ENCODE measurements at places on chromosomes 11 and 22.

DNA sequence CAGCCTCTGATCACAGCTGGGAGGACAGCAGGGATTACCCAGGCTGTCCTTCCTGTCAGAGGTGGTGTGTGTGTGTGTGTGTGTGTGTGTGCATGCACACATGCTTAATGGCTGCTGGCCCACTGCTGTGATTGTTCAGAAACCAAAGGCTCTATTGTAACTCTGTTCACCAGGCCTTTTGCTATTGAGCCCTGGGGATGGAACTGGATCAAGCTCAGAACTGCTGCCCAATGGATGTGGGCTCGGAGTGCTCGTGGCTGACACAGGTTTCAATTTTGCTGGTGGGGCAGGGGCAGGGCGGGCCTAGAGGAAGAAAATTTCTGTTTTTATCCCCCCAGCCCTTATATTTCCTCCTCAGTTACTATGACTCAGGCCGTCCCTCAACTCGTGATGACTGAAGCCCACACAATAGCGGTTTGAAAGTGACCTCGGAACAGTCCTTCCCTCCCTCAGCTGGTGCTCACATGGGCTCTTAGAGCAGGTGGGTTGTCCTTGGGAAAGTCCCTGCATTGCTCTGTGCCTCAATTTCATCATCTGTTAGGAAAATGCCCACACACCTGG is 359.3 kb downstream of the TENM4 start:
- ATAC-seq: no peak

DNA sequence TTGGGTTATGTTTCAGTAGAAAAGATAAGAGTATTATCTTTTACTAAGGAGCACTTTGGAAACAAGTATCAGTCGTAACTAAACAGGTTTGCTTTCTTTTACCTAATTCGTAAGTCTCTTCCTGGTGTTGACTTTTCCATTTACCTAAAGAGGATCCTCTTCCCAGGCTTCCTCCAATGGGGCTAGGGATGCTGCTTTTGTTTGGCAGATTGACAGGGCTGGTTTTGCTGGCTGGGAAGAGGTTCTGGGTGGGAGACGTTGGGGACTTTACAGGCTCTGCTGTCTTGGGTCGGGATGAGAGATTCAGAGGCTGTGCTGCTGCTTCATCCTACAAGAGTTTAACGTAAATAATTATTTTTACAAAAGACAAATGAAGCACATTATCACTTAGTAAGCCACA is 306.7 kb downstream of the SOX6 start:
- ATAC-seq: no peak

DNA sequence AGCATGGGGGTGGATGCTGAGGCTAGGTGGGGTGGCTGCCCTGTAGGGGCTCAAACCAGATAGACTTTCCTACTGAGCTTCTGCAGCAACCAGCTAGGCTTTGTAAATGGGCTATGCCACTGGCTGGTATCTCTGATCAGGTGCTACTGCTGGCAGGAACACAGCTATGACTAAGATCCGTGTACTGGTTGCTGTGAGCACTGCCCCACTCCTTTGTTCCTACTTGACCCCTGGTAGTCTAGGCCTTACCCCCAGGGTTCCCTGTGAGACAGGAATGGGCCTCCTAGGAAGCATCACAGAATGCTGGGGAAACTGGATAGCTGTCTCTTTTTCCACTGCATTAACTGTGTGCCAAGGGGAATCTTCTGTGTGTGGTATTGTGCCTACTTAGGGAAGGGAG is 58.4 kb upstream of the GAB2 start:
- ATAC-seq: no peak

DNA sequence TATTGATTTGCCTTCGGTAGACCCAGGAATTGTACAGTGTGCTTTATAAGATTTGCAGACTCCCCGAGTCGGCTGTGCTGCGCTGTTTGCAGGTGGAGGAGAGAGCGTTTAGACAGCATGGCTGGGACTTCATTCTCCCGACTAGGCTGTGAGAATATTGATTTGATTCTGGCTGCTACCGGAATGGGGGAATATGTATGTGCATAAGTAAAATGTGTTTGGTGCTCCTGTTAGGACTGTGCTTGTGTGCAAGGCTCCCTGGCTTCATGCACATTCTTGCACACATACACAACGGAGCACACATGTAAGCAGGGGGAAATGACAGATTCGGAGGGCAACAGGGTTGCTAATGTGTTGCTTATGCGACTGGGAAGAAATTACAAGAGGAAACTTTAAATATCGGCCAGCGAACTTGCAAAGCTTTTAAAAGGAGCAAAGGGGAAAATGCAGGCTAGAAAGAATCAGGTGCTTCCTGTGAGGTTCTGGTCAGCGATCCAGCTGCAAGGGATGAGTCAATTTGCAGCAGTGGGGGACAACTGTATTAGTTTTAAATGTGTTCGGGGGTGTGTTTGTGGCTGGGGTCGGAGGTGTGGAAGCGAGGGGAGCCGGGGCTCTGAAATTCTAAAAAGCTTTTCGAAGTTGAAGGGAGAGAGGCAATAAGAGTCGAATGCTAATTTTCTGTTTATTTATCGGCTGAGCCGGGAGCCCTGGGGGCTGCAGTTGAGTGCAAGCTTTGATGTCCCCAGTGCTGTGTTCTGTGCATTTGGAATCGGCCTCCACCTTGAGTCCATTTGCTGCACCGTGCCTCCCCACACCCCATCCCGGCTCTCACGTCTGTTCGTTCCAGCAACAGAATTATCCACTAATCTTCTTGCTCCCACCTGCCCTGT is 731 bp downstream of the NTM start:
- ATAC-seq: no peak

- no peak for ATAC-seq
Observed at GRCh38 chr11:61472868-61473267, 35.7 kb upstream of the LRRC10B start.

GRCh38 chr11:44572884-44573283 is 7.4 kb downstream of the CD82 start:
- no peak for ATAC-seq

DNA sequence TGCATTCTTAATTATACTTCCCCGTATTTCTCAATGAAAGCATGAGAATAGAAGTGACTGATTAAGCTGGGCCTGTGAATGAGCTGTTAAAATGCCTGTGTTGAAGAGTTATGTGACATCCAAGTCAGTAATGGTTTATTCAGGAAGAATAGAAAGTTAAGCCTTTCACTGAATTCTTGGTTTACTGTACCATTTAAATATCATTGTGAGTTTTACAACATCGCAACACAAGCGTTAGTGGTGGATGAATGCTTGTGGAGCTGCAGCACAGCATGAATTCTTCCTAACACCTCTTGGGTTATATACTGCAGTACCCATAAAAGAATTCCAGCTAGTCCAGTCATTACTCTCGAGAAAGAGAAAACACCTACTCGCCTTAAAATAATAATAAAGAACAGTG is 257.8 kb downstream of the JRKL start:
- ATAC-seq: no peak

DNA sequence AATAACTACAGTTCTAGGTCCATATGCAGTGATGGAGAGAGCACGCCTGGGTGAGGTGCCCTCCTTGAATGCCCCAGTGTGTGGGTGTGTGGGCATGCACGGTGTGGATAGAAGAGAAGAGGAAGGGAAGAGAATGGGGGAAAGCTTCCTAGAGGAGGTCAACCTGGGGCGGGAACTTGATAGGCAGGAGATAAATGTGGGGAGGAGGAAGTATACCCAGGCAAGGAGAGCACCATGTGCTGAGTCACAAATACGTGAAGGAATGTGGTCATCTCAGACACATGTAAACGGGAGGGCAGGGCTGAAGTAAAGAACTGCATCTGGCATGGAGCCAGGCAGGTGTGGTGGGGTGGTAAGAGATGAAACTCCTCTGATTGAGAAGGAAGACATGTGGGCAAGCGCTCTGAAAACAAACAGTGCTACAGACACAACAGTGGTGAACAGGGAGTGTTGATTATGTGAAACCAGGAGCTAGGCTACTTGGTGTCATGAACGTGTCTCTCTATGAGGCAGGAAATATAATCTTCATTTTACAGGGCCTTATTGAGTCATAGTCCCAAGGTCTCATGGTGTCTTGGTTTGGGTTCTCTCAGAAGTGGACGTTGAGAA is 61.5 kb upstream of the EED start:
- ATAC-seq: no peak

- ATAC-seq: no peak
Observed at GRCh38 chr11:60966890-60967289, 4.6 kb upstream of the CD6 start.

- ATAC-seq: peak; percentile 75
Observed at GRCh38 chr11:94776351-94777321, 8.5 kb downstream of the AMOTL1 start.

- ATAC-seq: no peak
Observed at GRCh38 chr11:62423012-62423411, 4.2 kb downstream of the SCGB1A1 start.

- no peak for ATAC-seq
Observed at GRCh38 chr22:39238561-39238960, 6.2 kb downstream of the PDGFB start.

DNA sequence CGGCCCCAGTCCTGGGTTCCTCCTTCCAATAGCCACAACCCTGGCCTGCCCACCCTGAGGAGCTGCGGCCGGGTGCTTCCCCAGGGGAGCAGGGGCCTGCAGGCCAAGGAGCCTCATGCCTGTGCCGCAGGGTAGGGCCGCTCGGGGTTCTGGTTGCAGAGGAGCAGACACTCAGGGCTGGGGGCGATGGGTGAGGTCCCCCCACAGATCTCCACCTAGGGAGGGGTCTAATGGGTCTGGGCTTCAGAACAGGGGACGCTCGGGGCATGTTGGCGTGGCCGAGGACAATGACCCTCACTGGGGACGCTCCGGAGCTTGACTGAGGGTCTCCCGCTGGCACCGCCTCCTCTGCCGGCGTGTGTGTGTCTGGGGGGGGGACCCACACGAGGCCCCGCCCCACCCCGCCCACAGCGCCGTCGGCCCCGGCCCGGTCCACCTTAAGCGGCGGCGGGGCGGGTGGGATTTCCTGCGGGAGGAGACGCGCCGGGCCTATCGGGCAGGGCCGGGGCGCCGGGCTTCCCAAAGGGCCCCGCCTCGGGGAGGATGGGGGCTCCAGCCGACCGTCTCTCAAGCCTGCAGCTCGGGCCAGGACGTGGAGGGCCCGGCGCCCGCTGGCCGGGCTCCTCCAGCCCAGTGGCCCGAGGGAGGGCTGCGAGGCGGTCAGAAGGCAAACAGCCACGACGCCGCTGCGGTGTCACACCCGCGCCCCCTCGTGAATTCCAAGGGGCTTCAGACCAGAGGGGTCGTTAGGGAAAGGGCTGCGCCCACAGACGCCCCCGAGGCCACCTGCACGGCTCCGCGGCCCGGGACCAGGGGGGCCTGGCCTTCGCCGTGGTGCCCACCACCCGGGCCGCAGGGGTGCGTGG is 640 bp upstream of the ZDHHC8 start:
- ATAC-seq: peak; percentile 87

DNA sequence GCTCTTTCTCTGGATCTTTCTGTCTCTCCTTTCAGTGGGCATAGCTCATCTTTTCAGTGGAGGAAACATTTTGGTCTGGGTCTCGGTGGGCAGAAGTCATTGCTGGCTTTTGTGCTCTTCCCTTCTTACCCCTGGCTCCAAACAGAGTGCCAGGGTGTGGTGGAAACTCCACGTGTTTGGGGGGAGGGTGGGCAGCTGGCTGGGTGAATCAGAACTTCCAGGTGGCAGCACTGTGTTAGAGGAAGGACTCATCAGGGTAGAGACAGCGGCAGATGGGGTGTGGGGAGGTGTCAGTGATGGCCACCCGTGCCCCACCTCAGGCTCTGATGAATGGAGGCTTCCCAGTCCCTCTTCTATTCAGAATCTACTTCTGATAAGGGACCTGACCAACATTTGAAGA is 114.0 kb downstream of the GRIK4 start:
- ATAC-seq: no peak

- no peak for ATAC-seq
Observed at GRCh38 chr11:109584001-109584972, 162.3 kb downstream of the C11orf87 start.

DNA sequence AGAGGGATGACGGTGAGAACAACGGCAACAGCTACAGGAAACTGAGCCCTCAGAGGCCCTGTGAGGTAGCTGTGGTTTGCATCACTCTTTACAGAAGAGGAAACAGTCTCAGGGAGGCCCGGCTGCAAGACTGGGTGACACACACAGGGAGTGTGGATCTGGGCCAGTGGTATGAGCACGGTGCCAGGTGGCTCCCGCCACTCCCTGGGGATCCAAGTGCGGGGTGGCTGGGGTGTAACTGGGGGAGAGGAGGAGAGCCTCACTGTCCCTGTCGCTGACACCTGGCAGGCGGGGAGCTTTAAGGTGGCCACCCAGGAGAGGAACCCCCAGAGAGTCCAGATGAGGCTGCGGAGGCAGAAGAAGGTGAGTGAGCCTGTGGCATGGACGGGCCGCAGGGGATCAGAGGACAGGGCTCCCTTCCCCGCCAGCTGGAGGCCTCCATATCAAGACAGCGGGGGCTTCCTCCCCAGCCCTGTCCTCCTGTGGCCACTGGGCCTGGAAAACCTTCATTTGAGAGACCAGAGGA is 5.6 kb downstream of the RGL4 start:
- ATAC-seq: no peak

GRCh38 chr11:87432022-87432421 is 394.3 kb downstream of the TMEM135 start:
- ATAC-seq: no peak

DNA sequence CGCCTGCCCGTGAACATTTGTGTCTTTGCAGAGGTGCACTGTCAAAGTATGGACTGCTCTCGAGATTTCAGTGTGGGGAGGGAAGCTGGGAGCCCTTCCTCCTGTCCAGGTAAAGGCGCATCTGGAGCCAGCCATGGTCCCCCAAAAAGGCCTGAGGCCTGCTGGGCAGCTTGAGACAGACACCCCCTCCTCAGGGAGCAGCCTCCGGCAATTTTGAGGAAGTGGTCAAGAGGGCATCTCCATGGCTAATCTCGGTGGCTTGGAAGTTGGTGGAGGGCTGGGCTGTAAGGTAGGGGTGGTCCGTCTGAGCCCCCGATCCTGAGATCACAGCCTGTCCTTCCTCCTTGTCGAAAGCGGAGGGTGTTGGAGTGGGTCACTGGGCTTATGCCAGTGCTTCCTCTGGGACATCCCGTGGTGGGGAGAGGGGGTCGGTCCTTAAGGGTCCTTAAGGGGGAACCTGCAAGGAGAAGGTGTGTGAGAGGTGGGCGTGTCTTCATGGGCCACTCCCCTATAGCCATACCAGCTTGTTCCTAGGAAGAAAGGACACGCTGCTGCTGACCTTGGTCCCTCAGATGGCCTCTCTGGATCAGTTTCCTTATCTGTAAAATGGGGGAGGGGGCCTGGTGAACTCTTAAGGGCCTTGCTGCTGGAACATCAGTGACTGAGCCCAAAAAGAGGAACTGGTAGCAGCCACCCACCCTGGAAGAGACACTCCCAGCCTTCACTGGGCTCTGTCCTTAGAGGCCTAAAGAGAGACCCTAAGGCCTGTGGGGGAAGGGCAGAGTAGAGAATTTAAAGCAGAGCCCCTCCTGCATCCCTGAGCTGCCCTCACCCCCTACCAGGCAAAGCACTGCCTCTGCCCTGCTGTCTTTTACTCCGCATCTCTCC is 2.6 kb downstream of the KCNC1 start:
- no peak for ATAC-seq

GRCh38 chr11:79594834-79595233 is 154.0 kb upstream of the TENM4 start:
- no peak for ATAC-seq

- ATAC-seq: peak; percentile 36
Observed at GRCh38 chr11:134276396-134277182, 410 bp downstream of the GLB1L3 start.
